ENCODE measurements at places on chromosomes 5 and 9.

- peaks cover 9% of the 10 kb centered on the region for H3K4me1 ChIP-seq
- DNase-seq: no peak
- no peaks in the 10 kb centered on the region for H3K27me3 ChIP-seq
- no peaks in the 10 kb centered on the region for H3K36me3 ChIP-seq
- H3K4me3 ChIP-seq: peak overlapping the region; percentile 96
Measured at GRCh38 chr5:65928322-65928752, 2.0 kb downstream of the ERBIN start.

DNA sequence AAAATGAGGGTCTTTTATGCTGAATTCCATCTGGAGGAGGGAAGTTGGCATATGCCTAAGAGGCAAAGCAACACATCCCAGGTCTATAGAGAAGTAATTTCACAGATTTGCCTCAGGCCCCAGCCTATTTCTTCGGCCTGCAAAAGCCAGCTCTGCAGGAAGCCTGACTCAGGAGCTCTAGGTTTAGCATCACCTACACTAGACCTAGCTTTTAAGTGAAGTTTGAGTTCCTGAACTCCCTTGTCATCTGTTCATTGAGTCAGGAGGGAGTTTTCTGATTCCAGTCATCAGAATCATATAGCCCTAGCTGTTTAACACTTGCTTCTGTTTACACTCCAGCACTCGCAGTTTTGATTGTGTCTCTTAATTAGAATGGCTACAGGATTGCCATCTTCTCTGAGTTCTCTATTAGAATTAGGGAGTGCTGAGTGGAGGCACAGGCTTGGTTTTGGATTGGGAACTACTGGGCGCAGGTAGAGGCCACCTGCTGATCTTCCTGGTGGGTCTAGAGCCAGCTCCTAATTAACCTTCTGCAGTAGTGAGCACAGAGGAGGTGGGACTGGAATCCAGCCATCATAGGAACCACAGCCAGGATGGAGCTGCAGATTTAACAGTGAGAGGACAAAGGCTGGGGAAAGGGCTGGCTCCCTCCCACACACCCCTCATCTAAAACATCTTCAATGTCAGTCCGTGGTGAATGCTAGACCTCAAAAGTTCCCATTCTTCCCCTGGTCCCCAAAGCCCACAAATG, 179.5 kb downstream of the TRIO start:
- no peak overlapping the region for H3K4me3 ChIP-seq
- DNase-seq: no peak
- no peaks in the 10 kb centered on the region for H3K4me1 ChIP-seq
- H3K27me3 ChIP-seq: no peaks in the 10 kb centered on the region

DNA sequence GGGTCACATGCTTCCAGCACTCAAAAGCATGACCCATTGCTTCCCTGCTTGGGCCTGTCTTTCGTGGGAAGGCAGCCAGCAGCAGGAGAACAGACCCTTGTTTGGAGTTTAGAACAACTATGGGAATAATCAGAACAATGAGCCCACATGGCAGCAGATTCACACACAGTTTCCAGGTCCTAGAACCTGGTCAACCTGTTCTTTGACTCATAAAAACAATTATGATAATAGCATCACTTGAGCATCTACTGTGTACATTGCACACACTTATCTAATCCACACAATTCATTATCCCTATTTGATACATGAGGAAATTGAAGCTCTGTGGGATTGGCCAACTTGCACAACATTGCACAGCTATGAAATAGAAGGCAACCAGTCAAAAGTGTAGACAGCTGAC, 41.7 kb downstream of the KLF4 start:
- no peak for DNase-seq
- no peak overlapping the region for H3K4me3 ChIP-seq
- H3K27me3 ChIP-seq: no peaks in the 10 kb centered on the region
- no peak overlapping the region for H3K27ac ChIP-seq
- H3K4me1 ChIP-seq: no peaks in the 10 kb centered on the region

DNA sequence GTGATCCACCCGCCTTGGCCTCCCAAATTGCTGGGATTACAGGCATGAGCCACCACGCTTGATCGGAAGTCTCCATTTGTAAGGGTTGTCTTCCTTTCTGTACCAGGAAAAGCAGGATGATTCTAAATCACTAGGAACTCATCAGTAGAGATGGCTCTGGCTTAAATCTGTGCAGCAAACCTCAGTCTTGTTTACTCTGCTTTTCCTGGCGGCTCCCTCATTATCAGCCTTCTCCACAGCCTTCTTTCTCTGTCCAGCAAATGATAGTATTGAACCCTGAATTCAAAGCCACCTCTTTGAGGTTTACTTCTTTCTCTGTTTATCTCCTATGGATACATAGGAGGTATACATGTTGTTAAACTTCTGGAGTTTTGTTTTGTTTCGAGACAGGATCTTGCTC, 43.0 kb upstream of the GNE start:
- no peaks in the 10 kb centered on the region for H3K27me3 ChIP-seq
- H3K4me1 ChIP-seq: no peaks in the 10 kb centered on the region
- H3K36me3 ChIP-seq: no peaks in the 10 kb centered on the region
- H3K27ac ChIP-seq: no peak overlapping the region

DNA sequence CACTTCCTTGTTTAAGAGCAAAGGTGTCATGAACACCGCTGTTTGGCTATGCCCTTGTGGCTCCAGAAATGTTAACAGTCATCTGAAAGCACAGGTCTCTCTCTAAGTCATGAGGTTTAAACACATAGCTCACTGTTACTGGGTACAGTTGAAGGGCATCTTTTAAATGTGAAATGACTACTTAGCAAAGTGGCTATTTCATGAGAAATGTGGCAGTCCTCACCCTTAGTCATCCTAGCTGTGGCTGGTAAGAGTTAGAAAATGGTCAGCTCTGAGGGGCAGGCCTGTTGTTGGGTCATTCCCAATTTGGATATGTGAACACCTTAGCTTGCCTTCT, 24.2 kb upstream of the TMEM171 start:
- H3K4me3 ChIP-seq: no peak overlapping the region
- H3K27me3 ChIP-seq: no peaks in the 10 kb centered on the region
- H3K27ac ChIP-seq: no peak overlapping the region
- no peaks in the 10 kb centered on the region for H3K4me1 ChIP-seq

DNA sequence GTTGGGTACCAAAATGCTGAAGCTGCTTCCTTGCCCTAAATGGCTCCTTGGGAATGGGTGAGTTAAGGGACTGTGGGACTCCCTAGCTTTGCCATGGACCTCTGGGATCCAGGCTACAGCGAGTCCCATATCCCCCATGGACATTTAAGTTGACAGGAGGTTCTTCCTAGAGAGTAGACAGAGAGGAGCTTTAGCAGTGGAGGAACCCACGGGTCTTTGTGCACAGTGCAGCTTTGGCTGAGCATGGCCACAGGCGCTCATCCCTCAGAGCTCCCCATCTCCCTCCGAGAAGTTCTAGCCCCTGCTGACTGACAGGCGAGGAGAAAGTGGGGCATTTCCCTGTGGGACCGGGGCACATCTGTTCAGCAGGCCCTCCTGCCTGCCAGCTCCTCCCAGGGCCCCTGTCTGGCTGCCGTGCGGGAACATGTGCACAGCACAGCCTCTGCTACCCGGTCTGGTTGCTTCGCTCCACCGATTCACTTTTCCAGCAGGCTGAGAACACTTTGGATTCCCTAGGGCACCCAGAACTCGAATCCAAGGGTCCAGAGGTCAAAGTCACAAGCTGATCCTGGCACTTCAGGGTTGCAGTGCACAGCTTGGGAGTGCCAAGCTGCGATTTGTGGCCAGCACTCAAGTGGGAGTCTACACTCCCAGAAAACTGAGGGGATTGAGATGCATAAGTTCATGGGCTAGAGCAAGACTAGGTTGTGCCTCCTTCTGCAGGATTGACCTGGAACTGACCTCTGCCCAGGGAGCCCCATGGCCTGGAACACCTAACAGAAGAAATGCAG, 40.6 kb upstream of the DMRTA1 start:
- H3K36me3 ChIP-seq: no peaks in the 10 kb centered on the region
- H3K4me1 ChIP-seq: no peaks in the 10 kb centered on the region
- no peak overlapping the region for H3K4me3 ChIP-seq
- no peaks in the 10 kb centered on the region for H3K27me3 ChIP-seq
- no peak overlapping the region for H3K27ac ChIP-seq
- DNase-seq: no peak

DNA sequence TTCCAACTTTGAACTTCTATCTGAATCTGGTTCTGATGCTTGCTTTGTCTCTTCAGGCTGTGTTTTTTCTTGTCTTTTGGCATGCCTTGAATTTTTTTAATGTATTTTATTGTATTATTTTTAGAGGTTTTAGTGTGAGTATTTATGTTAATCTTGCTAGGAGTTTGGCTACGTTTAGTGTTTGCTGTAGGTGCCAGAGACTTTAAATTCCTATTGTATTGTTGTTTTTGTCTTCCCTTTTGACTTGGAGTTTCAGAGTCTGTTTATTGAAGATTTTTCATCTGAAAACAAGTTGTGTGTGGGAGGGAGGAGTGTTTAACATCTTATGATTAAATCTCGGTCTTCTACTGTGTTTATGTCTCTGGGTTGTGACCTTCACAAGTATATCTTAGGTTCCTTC, 956.8 kb downstream of the TLE1 start:
- H3K27me3 ChIP-seq: no peaks in the 10 kb centered on the region
- no peaks in the 10 kb centered on the region for H3K4me1 ChIP-seq
- no peak overlapping the region for H3K4me3 ChIP-seq

- H3K27me3 ChIP-seq: no peaks in the 10 kb centered on the region
- no peaks in the 10 kb centered on the region for H3K36me3 ChIP-seq
- H3K27ac ChIP-seq: no peak overlapping the region
- DNase-seq: no peak
Measured at GRCh38 chr9:114061830-114062474, 16.1 kb downstream of the AMBP start.

- H3K27ac ChIP-seq: no peak overlapping the region
- DNase-seq: no peak
- no peaks in the 10 kb centered on the region for H3K27me3 ChIP-seq
- H3K4me3 ChIP-seq: no peak overlapping the region
Measured at GRCh38 chr5:125323613-125324012, 577.2 kb upstream of the ZNF608 start.
